Femur (tissue), 1 donor: ENCODE measurements at places on chromosomes 2 and 18.
A peak's percentile ranks its signal among the peaks of the same experiment; 100 is the strongest.

GRCh38 chr2:215607766-215608165 is 171.9 kb upstream of the FN1 start:
- no peak for DNase-seq

GRCh38 chr2:66435549-66435875 is 587 bp downstream of the MEIS1 start:
- DNase-seq = no peak

GRCh38 chr2:112162341-112162740 is 24.2 kb downstream of the FBLN7 start:
- DNase-seq = no peak

DNA sequence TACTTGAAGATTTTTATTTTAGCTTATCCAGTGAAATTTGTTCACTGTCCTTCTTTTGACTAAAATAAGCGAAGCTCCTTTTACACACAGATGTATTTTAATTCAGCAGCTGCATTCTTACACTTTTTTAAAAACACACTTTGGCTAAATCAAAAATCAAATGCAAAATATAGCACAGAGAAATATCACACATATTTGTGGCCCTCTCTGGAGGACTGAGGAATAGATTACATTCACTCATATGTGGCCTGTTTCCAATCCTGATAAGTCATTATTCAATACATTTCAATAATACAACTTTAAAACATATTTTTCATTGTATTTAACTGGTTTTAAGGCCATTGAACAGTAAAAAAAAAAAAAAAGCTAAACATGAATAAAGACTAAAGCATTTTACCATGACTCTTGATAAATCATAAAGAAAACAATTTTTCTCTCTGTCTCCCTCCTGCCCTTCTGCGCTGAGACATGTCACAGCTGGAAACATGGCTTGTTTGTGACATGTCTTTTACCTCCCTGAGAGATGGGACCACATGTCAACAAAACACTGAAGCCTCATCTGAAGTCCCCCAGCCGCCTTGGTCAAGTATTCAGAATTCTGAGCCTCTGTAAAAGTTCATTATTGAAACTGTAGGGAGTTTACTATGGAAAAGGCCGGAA is 221.0 kb downstream of the ZNF407 start:
- no peak for DNase-seq

DNA sequence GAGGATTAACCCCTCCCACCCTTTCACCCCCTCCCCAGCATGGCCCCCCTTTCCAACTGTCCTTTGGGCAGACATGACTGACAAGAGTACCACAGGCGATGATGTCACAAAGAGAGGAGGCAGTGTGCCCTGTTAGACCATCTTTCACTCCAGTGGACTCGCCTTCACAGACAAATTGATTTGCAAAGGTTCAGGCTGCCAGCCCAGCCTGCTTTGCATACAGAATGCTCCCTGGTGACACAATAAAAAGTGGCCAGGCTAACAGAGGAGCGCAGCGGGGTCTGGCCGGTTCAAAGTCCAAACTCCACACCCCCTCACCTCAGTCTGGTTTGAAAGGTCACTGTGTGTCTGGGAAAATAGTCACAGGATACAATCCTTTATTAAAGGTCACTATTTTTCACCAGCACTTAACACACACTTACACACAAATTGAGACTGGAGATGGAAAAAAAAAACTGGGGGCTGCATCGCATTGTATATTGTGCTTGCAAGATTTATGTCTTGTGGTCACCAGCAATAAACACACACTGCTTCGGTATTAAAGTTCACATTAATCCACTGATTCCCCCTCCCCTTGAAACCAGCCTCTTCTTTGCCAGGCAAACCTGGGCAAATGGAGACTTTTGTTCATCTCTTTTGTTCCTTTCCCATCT is 236.9 kb downstream of the BCL11A start:
- no peak for DNase-seq

GRCh38 chr2:207123335-207123744 is 42.4 kb downstream of the KLF7 start:
- no peak for DNase-seq

GRCh38 chr2:95024371-95024770 is 1.1 kb upstream of the MAL start:
- DNase-seq = no peak

DNA sequence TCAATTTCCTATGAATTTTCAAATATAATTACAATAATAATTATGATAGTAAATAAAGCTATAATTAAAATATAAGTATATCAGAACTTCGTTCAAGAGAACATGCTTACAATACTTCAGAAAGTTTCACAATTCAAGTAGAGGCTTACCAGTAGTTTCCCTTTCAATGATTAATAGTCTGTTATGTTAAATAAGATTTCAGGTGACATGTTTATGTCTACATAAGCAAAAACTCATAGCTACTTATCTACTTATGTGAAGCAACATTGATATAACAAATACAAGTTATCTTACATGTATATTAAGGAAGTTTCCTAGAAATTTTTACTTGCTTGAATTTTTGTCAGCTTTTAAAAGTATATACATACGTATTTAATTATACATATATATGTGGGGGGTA is 4.5 kb upstream of the COL3A1 start:
- DNase-seq = no peak

- no peak for DNase-seq
Measured at GRCh38 chr18:61470031-61470674, 136.9 kb downstream of the CDH20 start.

DNA sequence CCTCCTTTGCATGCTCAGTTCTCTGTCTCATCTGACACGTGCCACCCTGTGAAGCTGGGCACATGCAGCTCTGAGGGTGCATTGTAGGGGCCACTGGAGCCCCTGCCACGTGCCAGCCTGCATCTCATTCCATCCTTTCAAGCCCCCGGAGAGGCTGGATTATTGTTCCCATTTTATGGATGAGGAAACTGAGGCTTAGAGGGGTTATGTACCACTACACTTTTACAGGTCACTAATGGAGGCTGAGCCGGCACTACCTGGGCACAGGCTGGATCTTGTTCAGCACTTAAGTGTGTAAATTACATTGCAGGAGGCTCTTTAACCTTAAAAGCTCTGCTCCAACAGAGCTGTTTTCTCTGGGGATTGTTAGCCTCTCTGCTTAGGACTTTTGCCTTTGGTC is 47.5 kb downstream of the KCNIP3 start:
- DNase-seq = peak; percentile 10

GRCh38 chr2:219476652-219477151 is 22.0 kb upstream of the GMPPA start:
- DNase-seq = no peak

DNA sequence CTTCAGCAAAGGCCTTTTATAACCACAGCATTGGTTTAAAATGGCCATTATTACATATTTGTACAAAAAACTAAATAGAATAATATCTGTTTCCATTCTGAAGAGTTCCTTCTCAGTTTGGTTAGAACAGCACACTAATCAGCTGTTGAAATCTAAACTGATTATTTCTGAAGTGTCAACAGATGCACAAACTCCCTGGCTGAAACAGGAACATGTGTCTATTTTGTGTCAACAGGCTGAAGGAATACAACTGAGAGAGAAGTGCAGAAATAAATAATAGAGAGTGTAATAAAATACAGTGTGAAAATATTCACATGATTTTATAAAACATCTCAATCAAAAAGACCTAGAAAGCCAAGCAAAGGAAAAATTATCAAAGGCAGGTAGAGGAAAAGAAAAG is 29.7 kb downstream of the IKZF2 start:
- DNase-seq = no peak
